ENCODE measurements at places on chromosomes 13 and 19.

DNA sequence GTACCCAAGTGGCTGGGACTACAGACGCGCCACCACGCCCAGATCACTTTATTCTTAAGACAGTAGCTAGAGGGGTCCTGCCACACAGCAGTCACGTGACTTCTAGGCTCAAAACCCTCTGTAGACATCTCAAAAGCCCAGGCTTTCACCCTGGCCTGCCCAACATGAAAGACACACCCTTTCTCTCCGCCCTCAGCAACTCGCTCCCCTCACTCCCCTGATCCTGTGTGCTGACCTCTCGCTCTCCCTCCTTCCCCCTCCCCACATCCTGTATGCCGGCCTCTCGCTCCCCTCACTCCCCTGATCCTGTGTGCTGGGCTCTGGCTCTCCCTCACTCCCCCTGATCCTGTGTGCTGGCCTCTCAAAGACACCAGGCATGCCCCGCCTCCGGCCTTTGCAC is 77.4 kb downstream of the SLC15A1 start:
- no peak for DNase-seq

DNA sequence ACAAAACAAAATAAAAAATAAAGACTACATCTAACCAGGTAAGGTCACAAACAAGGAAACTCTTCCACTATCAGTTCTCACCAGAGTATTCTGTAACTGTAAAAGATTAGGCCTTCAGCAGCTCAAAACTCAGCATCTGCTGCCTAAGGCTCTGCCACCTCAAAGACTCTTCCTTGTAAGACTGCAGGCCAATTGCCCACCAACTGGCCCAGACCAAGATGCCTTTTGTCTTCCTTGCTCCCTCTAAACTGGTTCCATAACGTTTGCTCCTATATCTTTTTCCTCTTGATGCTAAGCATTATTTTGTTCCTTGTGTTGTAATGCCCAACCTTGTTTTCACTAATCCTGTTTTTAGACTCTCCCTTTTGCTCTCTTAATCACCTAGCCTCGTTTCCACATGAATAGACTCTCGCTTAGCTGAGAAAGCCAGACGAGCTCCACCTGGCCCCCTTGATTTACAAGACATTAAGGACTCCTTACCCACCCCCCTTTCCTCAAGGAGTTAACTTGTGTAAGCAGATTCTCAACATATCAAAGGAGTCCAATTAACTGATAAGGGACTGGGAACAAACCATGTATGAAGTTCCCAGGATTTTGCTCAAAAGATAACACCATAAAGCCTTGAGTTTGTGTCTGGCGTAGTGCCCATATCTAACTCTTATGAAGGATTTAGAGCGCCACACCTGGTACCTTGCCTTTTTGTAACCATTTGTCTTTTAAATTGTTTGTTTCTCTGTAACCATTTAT is 1.5 kb downstream of the ZNF814 start:
- no peak for DNase-seq

DNA sequence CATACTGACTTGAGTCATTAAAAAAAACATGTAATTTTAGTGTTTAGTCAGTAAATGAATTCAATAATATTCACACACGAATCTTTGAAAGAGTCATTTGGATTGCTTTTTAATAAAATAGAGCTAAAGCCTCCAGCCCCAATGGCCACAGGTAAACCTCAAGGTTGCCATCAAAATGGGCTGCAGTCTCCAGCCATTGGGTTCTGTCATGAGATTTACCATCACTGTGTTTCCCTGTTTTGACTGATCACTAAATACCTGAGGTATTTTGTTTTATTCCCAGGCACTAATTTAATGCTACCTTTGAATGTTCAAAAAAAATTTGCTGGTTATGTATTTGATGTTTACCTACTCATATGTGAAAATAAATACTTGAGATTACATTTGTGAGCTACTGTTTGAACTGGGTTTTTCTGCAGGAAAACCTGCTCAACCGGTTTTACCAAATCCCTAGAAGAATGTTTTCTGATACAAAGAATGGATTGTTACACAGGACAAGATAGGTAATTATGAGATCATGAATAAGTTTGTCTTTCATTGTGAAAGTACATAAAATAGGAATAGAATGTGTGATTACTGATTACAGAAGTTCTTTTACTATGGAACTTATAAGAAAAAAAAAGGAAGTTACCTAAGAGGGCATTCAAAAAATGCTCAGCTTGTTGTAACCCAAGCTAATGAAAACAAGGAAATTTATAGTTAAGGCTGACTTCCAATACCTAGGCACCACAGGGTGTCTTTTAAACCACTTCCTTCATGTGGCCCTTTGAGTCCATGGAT is 391.3 kb downstream of the EFNB2 start:
- DNase-seq, result no peak

DNA sequence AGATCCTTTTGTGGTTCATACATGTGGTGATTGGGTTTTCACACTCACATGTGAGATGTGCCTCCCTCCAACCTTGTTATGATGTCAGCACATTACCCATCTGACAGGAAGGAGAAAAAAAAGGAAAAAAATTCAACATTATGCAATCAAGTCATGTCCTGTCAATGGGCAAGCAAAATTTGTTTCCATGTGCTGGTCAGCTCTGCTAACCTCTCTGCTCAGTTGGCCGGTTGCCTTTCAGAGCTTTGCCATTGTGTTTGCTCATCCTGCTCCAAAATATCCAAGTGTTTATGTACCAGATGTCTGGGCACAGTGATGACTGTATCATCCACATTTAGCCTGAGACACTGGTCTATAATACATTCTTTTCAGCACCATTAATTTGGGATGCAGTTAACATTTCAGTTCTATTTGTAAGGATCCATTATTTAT is 27.0 kb upstream of the METTL21C start:
- DNase-seq, result no peak

- no peak for DNase-seq
Observed at GRCh38 chr13:20057214-20057613, 98.7 kb downstream of the ZMYM2 start.

DNA sequence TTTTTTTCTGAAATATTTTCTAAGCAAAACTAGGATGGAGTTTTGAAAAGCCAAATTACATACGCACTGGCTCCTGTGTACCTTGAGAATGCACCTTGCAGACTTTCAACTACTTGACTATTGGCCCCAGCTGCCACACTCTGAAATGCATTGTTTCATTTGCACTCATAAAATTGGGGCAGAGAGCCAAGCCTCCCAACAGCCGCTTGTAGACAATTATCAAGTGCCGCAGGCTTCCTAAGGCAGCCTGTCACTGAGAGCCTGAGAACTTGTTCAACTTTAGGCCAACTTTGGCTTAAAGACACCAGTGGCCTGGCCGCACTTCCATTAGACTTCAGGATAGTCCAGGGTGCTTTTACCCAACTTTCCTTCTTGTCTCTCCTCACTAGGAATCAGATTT is 115.7 kb upstream of the STARD13 start:
- no peak for DNase-seq

DNA sequence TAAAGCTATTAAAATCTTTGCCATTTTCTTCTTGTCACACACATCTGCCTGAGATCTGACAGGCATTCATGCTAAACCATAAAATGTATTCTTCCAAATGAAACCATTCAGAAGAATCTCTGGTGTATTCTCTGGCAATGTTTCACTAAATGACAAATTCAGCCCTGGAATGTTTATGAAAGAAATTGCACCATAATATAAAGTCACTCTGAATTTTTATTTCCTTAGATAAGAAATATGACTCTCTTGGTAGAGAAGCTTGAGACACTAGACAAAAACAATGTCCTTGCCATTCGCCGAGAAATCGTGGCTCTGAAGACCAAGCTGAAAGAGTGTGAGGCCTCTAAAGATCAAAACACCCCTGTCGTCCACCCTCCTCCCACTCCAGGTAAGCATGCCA is 14.3 kb downstream of the OLFM4 start:
- DNase-seq, result no peak

- no peak for DNase-seq
Observed at GRCh38 chr19:30170495-30171137, 201.6 kb upstream of the ZNF536 start.

- DNase-seq, result no peak
Observed at GRCh38 chr19:30119180-30119908, 177.3 kb downstream of the URI1 start.

- no peak for DNase-seq
Observed at GRCh38 chr13:110600980-110601379, 14.4 kb upstream of the NAXD start.

GRCh38 chr13:44927968-44928367 is 61.3 kb downstream of the NUFIP1 start:
- DNase-seq, result no peak

DNA sequence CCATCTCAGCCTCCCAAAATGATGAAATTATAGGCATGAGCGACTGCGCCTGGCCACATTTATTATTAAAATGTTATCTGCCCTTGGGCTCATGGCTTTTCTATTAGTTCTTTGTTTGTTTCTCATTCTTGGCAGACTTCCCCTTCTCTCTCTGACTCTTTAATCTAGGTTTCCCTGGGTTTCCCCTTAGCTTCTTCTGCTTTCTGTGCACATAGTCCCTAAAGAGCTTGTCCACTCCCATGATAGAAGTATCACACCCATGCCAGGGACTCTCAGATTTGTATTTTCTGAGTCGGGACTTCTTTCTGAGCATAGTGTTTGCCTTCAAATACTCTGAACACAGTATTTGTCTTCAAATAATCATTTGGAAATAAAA is 38.6 kb upstream of the ITM2B start:
- DNase-seq, result no peak

All from HS-5 (cell line).